ENCODE measurements at places on chromosomes 4 and X.
A peak's percentile ranks its signal among the peaks of the same experiment; 100 is the strongest.

DNA sequence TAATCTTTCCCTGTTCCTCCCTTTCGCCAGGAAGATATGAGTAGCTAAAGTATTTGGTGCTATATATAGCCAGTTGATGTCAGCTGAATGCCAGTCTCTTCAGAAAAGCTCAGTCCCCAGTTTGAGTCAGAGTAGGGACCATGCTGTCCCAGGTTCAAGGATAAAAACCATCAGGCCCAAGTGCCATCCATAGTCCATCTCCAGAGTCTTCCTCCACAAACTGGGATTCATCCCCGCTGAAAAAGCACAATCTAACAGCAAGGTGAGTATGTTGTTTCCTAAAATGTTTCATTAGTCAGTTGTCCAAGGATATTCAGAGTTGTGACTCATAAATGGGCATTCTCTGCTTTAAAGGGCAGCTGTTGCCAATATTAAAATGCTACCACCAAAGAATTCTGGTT lies at the start of gene MYOZ2:
Gene MYOZ2, plus strand, starts transcription at position 112 of the 401 bp plus-strand sequence. CDS start 694 bp downstream, outside the sequence.
- DNase-seq, result no peak

GRCh38 chr4:183821076-183821853 lies 83.8 kb upstream of the STOX2 start:
- DNase-seq, result no peak

DNA sequence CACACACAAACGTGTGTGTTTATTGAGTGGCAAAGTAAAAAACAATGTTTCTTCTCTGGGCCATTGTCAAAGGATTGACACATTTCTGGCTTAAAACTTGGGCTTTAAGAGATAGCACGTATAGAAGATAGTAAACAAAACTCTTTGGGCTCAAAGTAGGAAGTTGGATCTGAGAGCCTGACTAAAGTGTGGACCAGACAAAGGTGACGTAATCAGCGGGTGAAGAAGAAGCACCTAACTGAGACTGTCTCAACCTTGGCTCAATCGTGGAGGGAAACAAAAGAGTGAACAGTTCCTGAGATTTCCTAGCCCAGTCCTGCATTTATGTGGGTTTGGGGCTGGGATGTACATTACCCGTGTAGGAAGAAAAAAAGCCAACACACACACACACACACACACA lies 13.7 kb downstream of the PFKFB1 start:
- DNase-seq, result no peak

GRCh38 chr4:34046580-34046979 lies 2197.7 kb downstream of the ARAP2 start:
- DNase-seq, result no peak

GRCh38 chrX:10755439-10756334 lies 135.3 kb upstream of the MID1 start:
- DNase-seq, result no peak

- peak; percentile 10 for DNase-seq
Observed at GRCh38 chr4:84498203-84498934, 723 bp downstream of the NKX6-1 start.

- DNase-seq, result no peak
Observed at GRCh38 chr4:76578002-76578560, 143.1 kb downstream of the SHROOM3 start.

- DNase-seq, result no peak
Observed at GRCh38 chrX:48714573-48714972, 18.0 kb downstream of the SUV39H1 start.

GRCh38 chrX:38800981-38801845 lies at the start of gene MID1IP1:
TSS of gene MID1IP1 (plus strand) at chrX:38801459. CDS start at chrX:38804947, 3,488 bp downstream.
- peak; percentile 80 for DNase-seq

GRCh38 chrX:125604448-125604847 lies 284.8 kb downstream of the TEX13C start:
- no peak for DNase-seq

DNA sequence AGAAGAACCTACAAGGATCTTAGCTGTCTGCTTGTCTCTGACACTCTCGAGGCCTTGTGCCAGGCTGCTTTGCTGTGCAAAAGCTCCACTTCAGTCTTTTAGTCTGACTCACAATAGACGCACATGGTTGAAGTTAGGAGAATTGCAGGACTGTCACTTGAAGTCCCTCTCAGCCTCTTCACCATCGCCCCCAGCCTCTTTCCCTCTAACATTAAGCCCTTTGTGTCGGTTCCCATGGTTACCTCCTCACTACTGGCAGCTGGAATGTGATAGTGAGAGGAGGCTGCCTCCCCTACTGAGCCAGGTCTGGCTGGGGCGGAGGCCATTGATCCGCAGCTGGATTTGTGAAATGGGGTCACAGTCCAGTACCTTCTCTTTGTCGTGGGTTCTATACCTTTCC lies 201.8 kb downstream of the SOWAHB start:
- no peak for DNase-seq

- peak; percentile 18 for DNase-seq
Observed at GRCh38 chrX:1534301-1535168, 2.5 kb downstream of the P2RY8 start.

DNA sequence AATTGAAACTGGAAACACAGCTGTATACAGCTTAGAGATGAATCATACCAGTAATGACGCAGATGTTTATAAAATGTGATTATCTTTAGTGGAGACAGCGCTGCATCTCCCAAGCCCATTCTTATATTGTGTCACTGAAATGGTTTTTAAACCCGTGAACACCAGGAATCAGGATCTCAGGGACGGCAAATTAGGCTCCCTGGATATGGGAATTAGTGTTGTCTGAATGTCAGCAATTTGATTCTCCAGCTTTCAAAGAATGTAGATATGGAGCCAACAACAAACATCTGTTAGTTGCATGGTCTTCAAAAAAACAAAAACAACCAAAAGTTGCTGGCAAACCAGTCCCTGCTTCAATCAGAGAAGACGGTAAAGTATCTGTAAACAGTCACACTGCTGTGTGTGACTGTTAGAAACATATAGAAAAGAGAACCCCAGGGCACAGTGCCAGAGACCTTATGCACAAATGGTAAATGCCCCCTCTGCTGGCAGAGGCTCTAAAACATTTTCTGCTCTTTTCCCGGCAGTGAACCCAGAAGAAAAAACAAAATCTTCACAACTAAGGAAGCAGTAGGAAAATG lies 351.9 kb upstream of the FTHL17 start:
- DNase-seq, result peak; percentile 22

DNA sequence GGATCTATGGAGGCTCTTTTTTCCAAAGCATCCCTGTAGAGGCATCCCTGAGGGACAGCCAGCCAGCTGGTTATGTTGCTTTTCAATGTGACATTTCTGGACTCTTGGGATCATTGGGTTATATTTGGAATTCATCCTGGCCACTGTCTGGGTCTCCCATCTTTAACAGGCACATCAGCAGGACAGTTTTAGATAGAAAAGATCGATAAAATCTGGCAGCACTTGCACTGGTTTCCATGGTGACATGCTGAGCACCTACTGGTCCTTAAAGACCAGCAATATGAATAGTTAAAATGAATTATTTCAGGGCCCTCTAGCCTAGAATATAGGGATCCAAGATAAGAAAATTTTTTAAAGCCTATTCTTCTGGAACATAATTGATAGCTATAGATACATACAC lies 151.6 kb downstream of the KDR start:
- DNase-seq, result no peak

DNA sequence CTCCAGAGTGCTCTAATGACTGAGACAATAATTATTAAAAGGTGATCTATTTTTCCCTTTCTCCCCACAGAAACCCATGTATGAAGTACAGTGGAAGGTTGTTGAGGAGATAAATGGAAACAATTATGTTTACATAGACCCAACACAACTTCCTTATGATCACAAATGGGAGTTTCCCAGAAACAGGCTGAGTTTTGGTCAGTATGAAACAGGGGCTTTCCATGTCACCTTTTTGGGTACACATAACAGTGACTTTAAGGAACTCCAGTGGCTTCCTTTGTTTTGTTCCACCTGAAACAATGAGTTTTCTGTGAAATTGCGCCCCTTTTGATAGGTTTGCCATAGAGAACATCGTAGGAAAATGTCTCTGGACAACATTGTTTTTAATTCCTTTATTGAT lies 69.6 kb downstream of the KIT start:
- DNase-seq, result no peak

GRCh38 chr4:11194431-11194830 lies 234.3 kb downstream of the HS3ST1 start:
- no peak for DNase-seq

DNA sequence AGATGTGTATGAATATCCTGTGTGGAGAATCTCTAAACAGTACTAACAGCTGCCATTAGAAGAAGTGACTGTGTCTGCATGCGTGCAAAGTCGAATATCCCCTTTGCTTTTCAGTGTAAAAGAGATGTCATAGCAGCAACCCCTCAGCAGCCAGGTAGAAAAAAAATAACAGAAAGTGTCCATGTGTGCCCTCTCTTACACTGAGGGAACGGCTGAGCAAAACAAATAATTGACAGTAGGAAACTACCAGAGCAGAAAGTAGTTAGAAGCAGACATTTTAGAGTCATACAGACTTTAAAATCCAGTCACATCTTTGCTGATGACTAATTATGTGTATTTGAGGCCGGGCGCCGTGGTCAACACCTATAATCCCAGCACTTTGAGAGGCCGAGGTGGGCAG lies 370.8 kb downstream of the GPM6A start:
- DNase-seq, result no peak

GRCh38 chrX:153750127-153750774 lies 13.8 kb upstream of the PLXNB3 start:
- no peak for DNase-seq

GRCh38 chrX:7219153-7219705 lies 71.3 kb upstream of the PUDP start:
- no peak for DNase-seq

DNA sequence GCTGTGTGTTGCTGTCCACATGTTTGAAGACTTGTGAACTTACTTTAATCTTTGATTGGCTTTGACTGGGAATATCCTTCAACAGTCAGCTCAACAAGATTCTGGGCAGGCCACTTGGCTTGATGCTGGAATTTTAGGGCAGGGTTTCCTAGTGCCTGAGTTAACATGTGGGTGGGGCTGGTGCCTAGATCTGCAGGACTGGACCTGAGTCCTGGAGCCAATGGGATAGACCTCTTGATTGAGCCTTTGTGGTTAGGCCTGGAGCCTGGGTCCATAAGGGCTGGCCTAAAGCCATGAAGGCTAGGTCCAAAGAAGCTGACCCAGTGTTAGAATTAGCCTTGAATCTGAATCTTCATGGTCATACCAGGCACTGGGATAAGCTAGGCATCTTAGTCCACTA lies 757.1 kb upstream of the ADGRL3 start:
- no peak for DNase-seq

DNA sequence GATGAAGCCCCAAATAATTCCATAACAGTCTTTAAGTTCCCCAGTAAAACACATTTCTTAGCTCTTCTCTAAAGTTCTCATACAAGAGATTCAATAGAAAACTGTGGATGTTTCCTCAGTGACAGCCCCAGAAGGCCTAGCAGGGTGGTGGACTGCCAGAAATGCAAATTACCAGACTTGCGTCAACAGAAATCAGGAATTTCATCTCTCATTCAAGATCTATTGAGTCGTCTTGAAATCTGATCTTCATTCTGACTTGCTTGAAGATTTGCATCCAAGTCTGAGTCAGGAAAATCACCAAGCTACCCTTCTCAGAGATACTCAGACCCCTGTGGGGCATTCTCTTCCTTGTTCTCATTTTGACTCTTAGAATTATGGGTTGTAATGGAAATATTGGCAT lies 68.9 kb upstream of the NDP start:
- no peak for DNase-seq

GRCh38 chr4:167383291-167383690 lies 149.0 kb upstream of the SPOCK3 start:
- DNase-seq, result no peak

DNA sequence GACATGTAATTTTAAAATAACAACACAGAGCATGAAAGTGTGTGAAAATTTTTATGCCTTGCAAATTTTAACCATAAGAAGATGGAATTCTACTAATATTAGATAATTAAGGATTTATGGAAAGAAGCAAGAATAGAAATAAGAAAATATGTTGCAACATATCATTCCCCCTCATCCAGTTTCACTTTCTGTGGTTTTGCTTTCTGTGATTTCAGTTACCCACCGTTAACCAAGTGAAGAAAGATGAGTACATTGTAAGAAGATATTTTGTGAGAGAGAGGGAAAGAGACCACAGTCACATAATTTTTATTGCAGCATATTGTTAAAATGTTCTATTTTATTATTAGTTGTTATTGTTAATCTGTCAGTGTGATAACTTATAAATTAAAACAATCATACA lies 77.9 kb downstream of the ADAM29 start:
- DNase-seq, result no peak

DNA sequence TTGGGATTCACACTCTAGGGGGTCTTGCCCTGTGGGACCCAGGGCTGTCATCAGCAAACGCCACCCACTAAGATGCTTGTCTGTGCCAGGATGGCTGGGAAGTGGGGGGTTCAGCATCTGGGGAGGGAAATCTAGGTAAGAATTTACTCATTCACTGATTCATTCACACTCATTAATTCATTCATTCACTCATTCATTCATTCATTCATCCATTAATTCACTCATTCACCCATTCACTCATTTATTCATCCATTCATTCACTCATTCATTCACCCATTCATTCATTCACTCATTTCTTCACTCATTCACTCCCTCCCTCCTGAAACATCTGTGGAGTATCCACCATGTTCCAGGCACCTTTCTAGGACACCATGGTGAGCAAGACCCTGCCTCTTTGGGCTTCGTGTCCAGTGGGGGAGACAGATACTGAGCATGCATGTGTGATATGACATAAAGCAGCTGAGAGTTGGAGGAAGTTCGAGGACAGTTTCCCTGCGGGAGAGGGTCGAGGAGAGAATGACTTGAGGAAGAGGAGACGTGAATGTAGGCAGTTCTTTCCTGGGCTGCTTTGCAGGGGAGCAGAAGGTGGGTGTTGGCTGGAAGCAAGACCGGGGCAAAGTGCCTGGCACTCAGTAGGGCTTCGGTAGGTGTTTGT lies 90.6 kb downstream of the SORCS2 start:
- DNase-seq, result no peak

DNA sequence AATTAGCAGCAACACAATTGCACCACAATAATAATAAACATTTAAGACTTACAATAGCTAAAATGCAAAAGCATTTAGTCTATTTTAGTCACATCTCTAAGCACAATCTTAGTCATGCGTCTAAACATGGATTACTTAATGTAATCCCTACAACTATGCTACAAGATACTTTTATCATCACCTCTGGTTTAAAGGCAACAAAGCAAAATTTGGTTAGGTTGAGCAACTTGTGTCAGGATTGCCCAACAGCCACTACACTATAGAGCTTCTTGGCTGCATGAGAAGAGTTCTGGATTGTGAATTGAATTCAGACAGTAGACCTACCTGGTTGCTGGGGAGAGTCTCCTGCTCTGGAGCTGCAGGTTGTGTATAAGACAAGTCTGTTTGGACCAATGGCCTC lies 146.5 kb upstream of the PUDP start:
- no peak for DNase-seq

GRCh38 chrX:108138814-108139702 lies 47.5 kb downstream of the ATG4A start:
- no peak for DNase-seq

GRCh38 chr4:133150486-133151340 lies 1.6 kb downstream of the PCDH10 start:
- no peak for DNase-seq

DNA sequence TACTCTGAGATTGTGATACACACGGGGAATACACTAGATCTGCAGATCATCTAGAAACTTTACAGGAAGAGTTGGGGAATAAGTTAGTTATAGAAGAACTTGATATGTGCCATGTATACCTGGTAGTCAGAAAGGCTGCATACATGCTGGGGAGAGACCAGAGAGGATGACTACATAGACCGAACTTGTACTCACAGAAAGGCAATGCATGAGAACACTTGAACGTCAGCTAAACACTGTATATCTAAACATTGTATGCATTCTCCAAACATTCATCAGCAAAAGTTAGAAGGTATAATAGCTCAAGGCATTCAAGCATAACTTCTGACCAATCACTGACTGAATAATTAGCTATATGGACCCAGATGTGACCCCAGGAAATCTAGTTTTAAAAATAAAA lies 78.0 kb upstream of the PDHA2 start:
- no peak for DNase-seq

All from MM.1S (cell line).